ENCODE measurements at places on chromosomes 3 and 15.
A peak's percentile ranks its signal among the peaks of the same experiment; 100 is the strongest.

DNA sequence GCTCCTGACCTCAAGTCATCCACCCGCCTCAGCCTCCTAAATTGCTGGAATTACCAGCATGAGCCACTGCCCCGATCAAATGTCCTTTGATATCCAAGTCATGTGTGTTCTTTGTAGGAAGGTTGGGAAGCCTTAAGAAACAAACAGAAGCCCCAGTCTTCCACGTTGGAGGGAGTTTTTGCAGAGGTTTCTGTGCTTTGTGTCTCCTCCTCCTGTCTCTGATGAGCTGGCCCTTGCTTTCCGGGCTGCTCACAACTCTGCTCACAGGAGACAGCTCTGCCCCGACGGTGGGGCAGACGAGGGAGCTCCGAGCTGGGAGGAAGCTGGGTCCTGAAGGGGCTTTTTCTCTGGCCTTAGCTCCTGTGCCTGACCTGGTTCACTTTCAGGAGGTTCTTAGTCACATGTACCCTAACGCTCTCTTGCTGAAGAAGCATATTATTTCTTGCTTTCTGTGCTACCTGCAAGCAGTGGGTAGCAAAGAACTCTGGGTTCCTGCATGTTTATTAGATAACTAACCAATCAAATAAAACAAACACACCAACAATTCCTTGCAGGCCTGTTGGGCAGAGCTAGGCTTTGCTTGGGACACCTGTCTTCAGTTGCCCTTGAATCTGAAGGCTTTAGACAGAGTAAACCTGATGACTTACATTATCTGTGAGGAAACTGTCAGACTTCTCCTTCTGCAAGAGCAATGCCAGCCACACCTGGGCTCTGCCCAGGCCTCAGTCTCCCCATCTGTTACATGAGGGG is 52.6 kb upstream of the SMAD6 start:
- DNase-seq = no peak

- no peak for DNase-seq
Observed at GRCh38 chr3:54746722-54747121, 181.1 kb downstream of the LRTM1 start.

DNA sequence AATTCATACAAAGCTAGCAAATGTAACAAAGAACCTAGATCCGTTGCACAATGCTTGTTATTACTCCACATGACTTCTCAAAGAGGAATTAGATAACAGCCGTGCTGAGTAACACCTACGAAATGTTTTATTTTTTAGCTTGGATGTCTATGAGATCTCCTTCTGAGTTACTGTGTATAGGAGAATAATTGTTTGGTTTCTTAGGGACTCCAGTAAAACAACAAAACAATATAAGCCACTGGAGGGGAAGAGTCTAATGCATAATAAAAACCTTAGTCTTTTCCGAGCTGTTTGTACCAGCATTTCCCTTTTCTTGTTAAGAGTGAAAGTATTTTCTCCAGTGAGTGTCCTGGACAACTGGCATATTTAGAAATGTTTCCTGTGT is 15.6 kb downstream of the SNAP23 start:
- DNase-seq = no peak

GRCh38 chr3:160598865-160599264 is 33.5 kb upstream of the KPNA4 start:
- DNase-seq = no peak

DNA sequence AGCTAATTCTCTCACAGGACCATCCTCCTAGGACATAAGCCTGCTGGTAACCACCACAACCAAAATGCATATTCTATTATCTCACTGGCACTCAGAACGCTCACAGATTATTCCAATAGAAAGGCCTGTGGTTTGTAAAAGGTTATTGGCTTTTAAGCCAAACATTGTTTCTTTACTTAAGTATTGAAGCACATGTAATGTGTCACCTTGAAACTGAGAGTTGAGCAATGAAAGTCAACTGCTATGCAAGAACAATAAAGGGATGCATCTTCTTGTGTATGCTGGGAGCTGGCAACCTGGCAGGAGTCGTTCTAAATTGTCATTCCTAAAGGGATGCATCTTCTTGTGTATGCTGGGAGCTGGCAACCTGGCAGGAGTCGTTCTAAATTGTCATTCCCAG is 298.6 kb upstream of the DNAJC19 start:
- no peak for DNase-seq

DNA sequence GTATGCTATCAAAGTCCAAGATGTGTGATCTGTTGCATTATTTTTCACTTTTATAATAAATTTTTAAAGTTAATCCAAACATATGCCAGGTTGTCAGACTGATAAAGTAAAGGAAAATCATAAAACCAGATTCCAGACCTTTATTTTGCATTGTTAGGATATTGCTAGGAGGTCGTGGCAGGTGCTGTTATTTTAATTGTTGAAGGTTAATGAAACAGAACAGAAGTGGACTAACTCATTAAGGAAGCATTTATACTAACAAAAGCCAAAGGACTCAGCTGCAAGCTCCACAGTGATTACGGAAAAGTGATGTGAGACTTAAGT is 63.1 kb downstream of the DCLK3 start:
- DNase-seq = no peak

DNA sequence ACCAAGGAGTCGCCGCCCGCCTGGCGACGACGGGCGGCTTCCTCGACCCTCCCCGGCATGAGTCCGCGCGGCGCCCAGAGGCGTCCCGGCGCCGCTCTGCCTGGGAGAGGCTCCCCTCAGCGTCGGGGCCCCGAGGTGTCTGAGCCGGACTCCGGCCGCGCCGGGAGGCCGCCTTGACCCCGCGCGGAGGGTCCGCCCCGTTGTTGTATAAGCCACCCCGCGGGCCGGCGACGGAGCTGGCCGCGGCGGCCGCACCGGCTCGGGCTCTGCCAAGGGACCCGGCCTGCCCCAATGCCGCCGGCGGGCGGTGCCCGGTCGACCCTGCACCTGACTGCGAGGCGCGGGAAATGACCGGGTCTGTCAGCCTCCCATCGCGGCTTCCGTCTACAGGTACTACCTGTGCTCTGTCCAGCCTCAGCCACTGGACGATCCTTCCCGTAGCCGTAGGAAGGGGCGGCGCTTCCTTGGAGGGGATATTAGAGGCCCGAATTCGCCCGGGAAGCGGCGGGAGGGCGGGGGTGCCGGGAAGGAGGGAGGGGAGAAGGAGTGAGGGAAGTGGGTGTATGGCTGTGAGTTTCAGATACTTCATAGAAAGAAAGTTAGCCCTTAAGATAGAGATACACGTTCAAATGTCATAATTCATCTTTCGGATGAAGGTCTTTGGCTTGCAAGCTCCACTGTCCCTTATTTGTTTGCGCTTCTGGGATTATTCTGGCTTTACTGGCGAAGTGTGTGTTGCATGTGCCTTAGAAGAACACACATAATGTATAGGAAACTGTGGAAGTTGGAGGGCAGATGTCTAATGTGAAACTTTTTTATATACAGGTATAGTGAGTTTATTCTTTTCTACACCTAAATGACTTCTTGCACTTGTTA is 620 bp downstream of the ABHD5 start:
- peak; percentile 78 for DNase-seq

- DNase-seq = no peak
Observed at GRCh38 chr15:39817892-39818291, 35.3 kb upstream of the FSIP1 start.

DNA sequence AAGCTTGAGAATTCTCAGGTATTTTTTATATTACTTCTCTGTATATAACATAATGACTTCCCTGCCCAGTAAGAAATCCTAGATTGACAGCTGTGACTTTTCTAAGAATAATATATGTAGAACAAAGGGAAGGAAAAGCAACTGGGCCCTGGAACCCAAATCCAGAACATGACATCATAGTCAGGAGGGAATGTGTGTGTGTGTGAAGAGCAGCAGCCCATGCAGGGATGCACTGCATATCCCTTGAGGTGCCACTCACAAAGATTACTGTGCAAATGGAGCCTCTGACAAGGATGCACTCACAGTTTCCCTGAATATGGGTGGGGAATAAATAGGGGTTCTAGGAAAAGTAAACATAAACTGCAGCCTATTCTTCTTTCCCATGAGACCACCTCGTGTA is 279.5 kb downstream of the NEK10 start:
- DNase-seq = no peak

- no peak for DNase-seq
Observed at GRCh38 chr3:194608981-194609380, 24.2 kb downstream of the TMEM44 start.

GRCh38 chr15:93900476-93901400 is 330.6 kb upstream of the MCTP2 start:
- no peak for DNase-seq

- DNase-seq = no peak
Observed at GRCh38 chr3:42799376-42799775, 4.9 kb downstream of the HIGD1A start.

GRCh38 chr15:90213818-90214204 is 12.7 kb downstream of the SEMA4B start:
- DNase-seq = no peak

DNA sequence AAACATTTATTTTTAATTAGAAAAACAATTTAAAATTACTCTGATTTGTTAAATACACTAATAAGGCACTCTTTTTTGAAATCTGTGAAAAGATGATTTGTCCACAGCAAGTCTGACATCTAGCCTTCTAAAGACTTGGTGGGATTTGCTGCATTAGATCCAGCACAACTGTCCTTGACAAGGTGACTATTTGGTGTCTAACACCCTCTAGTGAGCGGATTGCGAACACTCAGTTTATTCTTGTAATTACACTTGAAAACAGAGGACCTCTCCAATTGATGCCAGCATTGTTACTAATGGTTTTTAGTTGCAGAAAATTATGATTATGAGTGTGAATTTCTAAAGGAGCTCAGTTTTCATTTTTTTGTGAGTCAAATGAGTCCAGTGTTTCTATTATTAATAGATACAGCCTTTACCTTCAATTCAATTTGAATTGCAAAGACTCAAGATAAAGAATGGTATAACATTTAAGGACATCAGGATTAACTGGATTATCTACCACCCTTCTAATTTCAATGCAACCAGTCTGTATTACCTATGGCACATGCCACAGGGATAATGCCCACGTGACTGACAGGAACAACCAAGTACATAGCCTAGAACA is 29.7 kb upstream of the STRIT1 start:
- peak; percentile 83 for DNase-seq

DNA sequence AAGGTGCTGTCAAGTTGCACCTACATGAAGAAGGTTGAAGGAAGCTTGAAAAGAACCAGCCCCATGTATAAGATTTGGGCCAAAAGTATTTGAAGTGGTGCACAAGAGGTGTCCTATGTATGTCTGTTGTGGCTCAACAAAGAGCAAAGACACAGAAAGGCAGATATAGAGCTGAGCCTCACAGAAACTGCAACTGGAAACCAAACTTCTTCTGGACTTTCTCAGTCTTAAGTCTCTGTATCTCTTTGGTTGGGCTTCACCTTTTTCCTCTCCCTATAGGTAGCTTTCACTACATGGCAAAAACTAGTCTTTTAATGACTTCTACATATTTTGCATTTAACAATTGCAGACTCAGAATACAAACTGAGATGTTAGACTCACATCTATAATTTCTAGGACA is 8.8 kb upstream of the CMC1 start:
- no peak for DNase-seq
